ENCODE measurements at places on chromosomes 3 and 15.

GRCh38 chr3:24722087-24722486, 227.4 kb upstream of the THRB start:
- ATAC-seq, result no peak

GRCh38 chr15:52651868-52652267, 27.3 kb downstream of the ATOSA start:
- ATAC-seq, result peak; percentile 89

- no peak for ATAC-seq
Observed at GRCh38 chr15:25059698-25060471, 105.1 kb downstream of the SNRPN start.

GRCh38 chr15:79858469-79858868, 38.3 kb downstream of the MTHFS start:
- no peak for ATAC-seq

DNA sequence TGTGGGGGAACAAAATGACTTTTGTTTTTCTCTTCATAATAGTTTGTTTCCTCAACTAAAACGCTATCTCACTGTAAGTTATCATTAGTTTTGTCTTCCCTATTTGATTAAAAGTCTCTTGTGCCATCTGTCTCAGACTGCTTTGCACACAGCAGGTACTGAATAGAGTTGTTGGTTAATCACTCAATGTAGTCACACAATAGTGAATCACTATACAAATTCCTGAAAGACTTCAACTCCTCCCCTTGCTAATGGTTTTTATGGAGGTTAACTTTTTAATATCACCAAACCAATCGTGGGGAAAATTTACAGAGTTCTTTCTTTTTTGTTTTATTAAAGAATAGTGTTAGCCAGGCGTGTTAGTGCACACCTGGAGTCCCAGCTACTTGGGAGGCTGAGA, 2.6 kb upstream of the NGLY1 start:
- no peak for ATAC-seq

DNA sequence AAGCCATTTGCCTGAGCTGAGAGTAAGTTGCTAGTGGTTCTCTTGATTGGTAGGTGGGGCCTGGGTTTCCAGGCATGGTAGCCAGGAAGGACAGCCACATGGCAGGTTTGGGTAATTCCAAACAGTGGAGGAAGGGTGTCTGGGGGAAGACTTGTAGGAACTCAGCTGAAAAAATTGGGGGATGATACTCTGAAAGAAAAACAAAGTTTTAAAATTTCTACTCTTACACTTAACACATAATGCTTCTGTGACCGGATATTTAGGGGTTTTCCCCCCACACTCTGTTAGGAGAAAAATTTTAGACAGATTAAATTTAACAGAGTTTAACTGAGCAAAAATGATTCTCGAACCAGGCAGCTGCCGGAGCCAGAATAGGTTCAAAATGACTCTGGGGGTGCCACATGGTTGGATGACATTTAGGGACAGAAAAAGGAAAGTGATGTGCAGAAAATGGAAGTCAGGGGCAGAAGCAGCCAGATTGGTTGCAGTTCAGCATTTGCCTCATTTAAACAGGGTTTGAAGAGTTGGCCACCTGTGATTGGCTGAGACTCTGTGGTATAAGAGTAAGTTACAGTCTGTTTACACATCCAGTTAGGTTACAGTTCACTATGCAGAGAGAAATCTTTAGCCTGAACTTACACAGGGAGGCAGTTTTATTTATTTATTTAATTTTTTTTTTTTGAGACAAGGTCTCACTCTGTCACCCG, 8.1 kb downstream of the B2M start:
- ATAC-seq, result peak; percentile 81

GRCh38 chr15:65583701-65584100, 27.2 kb downstream of the INTS14 start:
- ATAC-seq, result no peak

- peak; percentile 88 for ATAC-seq
Observed at GRCh38 chr15:72796515-72797337, 13.2 kb upstream of the ADPGK start.

DNA sequence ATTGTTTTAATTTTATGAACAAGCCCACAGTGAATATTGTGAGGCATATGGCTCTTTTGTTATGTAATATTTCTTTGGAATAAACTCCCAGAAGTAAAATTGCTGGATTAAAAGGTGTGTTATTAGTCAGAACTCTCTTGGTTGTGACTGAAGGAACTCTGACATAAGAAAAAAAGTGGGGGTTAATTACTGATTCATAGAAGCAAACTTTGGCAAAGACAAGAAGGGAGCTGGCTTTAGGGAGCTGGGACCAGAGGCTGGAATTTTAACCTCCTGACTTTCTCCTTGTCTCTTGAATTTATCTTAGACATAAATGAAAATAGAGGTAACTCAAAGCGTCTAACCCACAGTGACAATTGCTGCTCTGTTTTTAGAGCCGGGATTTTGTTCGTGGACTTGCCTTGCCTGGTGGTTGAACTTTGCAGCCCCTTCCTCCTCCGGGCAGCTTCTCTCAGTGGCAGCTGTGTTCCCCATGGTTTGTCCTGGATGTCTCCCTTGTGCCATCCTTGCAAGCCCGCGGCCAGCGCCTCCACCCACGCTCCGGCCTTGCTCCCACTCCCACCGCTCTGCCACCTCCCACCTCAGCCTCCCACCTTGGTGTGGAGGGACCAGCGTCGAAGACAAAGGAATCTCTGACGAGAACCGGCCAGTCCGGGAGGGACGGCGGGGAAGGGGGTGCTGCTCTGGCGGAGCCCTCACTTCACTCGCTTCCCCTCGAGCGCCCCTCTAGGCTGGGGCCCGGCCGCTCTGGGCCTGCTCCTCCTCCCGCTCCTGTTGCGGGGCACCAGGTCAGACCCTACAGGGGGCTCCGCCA, 28.0 kb downstream of the ARHGAP31 start:
- peak; percentile 66 for ATAC-seq

DNA sequence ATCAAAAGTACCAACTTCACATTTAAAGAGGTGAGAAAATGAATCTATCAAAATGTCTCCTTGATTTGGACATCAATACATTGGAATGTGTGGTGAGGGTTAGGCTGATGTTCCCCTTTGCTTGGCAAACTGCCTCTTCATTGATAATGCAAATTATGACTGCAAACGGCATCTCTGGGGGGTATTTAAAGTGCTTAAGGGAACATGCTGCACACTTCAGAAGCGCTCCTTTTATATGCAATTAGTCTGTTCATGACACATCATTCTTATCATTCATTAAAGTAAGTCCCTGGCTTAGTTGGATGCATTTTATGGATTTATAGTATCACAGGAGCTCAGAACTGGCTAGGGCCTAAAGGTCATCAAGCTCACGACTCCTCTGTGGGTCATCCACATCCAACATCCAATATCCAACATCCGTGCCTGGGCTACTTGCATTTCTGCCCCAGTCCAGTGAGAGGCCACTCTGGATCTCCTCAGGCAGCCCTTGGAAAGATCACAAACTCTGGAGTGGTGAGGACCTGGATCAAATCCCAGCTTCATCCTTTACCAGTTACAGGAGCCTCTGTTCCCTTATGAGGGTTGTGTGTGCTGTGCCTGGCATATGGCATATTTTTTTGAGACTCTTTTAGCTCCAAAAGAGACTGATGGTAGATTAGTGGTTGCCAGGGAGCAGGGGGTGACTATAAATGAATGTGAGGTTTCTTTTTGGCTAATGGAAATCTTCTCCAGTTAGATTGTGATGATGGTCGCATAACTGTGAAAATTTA, 136.8 kb upstream of the FOXB1 start:
- ATAC-seq, result no peak

GRCh38 chr3:20235796-20236195, 49.8 kb upstream of the SGO1 start:
- no peak for ATAC-seq

- no peak for ATAC-seq
Observed at GRCh38 chr15:49328941-49329340, 94.1 kb upstream of the FGF7 start.

DNA sequence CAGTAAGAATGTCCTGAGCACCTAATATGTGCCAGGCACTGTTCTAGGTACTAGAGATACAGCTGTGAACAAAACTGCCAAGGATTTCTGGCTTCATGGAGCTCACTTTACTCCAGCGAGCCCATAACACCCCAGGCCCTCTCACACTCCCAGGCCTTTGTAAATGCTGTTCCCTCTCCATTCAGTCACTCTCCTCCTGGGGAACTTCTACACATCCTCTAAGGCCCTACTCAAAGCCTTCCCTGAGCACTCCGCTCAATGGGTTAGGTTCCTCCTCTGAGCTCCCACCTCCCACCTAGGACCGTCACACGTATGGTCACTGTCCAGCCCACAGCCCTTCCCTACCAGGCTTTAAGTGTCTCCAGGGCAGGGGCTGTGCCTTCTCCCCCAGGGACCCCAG, 27.2 kb downstream of the SEMA7A start:
- ATAC-seq, result no peak

- no peak for ATAC-seq
Observed at GRCh38 chr15:97867870-97868269, 92.6 kb upstream of the ARRDC4 start.

DNA sequence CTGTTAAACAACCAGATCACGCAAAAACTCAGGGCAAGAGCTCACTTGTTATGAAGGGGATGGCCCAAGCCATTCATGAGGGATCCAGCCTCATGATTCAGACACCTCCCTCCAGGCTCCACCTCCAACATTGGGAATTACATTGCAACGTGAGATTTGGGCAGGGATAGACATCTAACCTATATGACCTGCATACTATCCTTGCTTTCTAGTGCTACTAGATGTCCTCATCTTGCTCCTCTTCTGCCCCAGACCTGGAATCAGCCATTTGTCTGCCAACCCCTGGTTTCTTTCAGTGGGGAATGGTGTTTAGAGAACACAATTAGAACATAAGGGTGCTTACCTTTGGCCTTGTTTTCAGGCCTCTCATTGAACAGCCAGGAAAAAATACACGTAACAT, 63.2 kb downstream of the RPN1 start:
- no peak for ATAC-seq

GRCh38 chr15:40770147-40770721, 454 bp downstream of the C15orf62 start:
- ATAC-seq, result no peak

DNA sequence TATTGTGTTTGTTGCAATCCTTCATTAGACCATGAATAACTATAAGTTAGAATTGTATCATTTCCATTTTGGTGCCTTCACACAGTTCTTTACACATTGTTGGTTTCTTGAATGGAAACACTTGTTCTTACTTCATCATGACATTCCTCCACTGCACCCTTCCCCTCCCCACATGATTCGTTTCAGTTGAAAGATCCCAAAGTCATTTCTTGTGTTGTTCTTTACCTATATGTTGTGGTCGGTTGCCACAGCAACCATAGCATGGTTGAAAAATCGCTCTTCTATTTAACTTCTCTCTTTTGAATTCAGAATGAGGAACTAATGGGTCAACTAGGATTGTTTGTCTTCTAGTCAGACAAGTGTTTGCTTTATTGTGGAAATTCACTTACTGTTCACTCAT, 103.3 kb downstream of the IL1RAP start:
- ATAC-seq, result peak; percentile 93

DNA sequence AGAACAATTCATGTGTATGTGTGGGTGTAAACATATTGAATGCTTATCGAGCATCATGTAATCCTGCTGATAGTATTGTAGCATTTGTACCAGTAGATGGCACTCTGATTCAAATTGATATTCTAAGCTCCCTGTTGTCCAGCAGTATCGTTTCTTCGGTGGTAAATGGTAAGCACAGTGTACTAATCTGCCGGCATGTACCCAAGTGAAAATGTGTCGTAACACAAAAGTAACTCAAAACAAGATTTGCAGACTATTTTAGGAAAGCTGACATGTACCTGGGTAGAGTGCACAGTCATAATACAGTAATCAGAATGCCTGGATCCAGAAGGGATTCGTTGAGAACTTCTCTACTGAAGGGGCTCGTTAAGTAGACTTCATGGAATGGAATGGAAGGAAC, 31.7 kb upstream of the MNS1 start:
- peak; percentile 76 for ATAC-seq

- no peak for ATAC-seq
Observed at GRCh38 chr3:53155760-53156159, 5.2 kb upstream of the PRKCD start.

DNA sequence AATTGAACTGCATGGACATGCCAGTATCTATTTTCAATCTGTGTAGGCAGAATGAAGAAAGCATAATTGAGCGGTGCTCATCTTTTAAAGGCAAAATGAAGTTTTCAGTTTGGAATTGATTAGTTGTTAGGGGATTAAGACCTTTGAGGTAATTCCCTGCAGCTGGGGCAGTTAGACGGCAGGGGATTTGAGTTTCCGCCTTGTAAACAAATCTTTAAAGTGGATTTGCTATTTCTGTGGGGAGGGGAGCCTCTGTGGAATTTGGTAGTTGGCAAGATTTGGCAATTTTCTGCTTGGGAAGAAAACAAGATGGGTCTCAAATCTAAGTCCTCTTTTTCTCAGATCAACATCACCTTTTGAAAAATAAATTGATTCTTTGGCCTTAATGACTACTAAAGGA, 212.5 kb upstream of the CNTN6 start:
- ATAC-seq, result no peak
